ENCODE measurements at places on chromosomes 1 and 21.

DNA sequence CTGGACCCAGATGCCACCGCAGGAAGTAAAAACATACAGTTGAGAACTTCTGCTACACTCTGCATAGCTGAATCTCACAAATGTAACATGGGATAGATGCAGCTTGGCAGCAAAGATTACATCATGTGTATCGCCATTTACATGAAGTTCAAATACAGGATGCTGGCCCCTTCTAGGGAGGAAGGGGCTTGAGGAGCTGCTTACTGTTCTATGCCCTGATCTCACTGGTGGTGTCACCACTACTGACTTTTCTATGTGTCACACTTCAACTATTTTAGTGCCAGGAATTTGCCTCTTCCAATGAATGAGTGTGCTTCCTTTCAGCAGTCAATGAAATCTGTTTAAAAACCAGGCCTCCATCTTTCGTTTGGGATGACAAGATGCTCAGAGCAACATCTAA, 31.1 kb downstream of the MRAP start:
- DNase-seq: no peak

DNA sequence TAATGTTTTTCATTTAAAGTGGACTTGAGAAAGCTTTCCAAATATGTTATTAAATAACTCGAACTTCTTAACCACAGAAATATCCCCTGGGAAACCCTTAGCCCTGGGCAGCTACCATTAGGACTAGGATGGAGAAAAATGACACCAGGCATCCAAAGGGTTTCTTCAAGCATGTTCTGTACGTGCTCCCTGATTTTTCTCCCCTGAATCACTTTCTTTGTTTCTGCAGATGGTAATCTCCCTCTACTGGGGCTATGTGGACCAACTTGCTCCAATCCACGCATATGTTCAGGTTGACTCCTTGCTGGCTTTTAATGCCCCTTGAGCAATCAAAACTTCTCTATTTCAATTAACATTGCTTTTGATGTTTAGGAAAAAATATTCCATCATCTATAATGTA, 312.7 kb upstream of the C1orf87 start:
- DNase-seq: no peak

DNA sequence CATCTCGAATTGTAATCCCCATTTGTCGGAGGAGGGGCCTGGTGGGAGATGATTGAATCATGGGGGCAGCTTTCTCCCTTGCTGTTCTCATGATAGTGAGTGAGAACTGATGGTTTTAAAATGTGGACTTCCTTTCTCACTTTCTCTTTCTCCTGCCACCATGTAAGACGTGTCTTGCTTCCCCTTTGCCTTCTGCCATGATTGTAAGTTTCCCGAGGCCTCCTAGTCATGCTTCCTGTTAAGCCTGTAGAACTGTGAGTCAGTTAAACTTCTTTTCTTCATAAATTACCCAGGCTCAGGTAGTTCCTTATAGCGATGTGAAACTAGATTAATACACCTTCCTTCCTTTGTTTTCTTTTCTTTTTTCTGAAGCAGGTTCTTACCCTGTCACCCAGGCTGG, 13.9 kb downstream of the DNAJC6 start:
- no peak for DNase-seq

GRCh38 chr1:218355278-218355677, 10.1 kb downstream of the TGFB2 start:
- no peak for DNase-seq

- no peak for DNase-seq
Measured at GRCh38 chr1:1609822-1610485, 5.3 kb upstream of the MIB2 start.

DNA sequence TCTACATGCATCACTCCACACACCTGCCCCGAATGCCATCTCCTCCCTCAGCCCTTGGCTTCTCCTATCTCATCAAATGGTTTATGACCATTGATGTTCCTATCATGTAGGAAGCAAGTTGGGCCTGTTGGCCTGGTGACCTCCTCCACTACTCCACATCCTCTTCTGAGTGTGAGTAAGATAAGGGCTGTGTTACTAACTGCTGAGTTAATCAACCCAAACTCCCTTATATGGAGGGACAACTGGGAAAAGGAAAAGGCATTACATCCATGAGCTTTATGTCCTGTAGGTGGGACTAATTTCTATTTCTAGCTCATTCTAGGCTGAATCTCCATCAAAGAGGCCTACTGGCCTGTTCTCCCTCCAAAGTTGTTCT, 57.6 kb downstream of the WLS start:
- no peak for DNase-seq

- no peak for DNase-seq
Measured at GRCh38 chr1:181396171-181396670, 87.1 kb upstream of the CACNA1E start.

GRCh38 chr1:26693599-26694572, 1.9 kb upstream of the ARID1A start:
- DNase-seq: no peak

GRCh38 chr1:68495532-68495931, 1.4 kb downstream of the DEPDC1 start:
- no peak for DNase-seq

- DNase-seq: no peak
Measured at GRCh38 chr1:33301273-33301984, 19.5 kb downstream of the A3GALT2 start.

DNA sequence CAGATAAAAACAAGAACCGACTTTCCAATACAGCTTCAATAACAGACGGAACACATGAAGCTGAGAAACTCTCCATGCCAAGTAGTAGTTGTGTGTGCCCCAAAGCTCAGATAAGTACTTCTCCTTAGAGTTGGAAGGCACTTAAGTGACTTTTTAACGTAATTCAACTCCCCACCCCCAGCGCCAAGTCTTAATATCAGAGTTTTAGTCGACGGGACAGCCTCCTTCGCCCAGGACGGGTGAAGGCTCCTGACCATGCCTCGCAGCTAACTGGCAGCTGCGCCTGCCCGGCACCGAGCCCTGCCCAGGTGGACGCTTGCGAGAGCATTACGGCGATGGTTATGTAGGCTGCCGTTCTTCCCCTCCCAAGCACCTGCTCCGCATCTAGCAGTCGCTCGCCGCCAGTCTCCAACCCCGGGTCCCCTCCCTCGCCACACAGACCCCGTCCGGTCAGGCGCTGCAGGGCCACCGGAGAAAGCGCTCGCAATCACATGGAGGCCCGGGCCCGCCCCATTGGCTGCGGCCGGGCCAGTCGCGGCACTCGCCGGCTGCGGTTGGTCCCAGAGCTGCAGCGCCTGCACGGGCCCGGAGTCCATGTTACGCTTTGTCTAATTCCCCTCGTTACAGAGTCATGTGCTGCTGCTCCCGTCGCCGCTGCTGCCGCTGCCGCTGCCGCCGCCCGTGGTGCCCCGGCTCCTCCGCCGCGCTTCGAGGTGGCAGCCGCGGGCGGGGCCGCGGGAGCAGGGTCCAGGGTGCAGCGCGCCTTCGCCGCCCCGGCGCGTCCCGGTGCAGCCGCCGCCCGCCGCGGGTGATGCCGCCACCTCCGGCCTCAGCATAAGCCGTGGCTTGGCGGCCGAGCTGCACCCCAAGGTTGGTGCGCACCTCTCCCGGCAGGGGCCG, at the start of gene LRRC8D:
Gene LRRC8D, plus strand, starts transcription at position 611 of the 900 bp plus-strand sequence. CDS start 112,037 bp downstream, outside the sequence.
- peak; percentile 6 for DNase-seq

DNA sequence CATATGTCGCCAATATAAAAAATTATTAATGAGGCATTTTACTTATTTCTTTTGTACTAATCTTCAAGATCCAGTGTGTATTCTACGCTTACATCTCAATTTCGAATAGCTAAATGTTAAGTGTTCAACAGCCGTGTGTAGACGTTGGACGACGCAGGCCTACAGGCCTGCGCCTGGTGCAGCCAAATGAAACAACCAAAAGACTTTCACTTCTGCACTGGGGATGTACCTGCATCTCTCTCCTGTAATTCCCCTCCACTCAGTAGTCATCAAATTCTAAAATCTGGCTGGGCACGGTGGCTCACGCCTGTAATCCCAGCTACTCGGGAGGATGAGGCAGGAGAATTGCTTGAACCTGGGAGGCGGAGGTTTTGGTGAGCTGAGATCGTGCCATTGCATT, 76.8 kb upstream of the HNRNPU start:
- no peak for DNase-seq

All from stimulated activated CD8-positive, alpha-beta memory T cell treated with anti-CD3 and anti-CD28 coated beads, Interleukin-4, amount 100 ng/mL, for 4 hours (primary cell).